Muscle of leg (tissue), 16 donors: ENCODE measurements at places on chromosomes 12 and 14. TPM values are rescaled to one million over a fixed set of nuclear protein-coding genes. Genes with fewer than 3 reads are reported as not detected.
A peak's percentile ranks its signal among the peaks of the same experiment; 100 is the strongest.

GRCh38 chr12:132393245-132393795, 63.9 kb upstream of the GALNT9 start:
- peaks cover 2% of the 10 kb centered on the region for H3K4me1 ChIP-seq
- no peak overlapping the region for H3K4me3 ChIP-seq
- H3K27me3 ChIP-seq, result peaks cover 56% of the 10 kb centered on the region
- DNase-seq, result no peak

DNA sequence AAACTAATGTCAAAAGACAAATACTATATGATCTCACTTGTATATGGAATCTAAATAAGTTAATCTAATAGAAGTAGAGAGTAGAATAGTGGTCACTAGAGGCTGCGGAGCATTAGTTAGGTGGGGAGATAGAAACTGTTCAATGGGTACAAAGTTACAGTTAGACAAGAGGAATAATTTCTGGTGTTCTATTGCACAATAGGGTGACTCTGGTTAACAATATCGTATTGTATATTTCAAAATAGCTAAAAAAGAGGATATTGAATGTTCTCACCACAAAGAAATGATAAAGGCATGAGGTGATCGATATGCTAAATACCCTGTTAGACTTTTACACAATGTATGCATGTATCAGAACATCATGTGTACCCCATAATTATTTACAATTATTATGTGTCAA, 42.9 kb downstream of the IGF1 start:
- no peak for DNase-seq
- no peak overlapping the region for H3K4me3 ChIP-seq
- no peaks in the 10 kb centered on the region for H3K36me3 ChIP-seq
- H3K27me3 ChIP-seq, result no peaks in the 10 kb centered on the region

GRCh38 chr12:123971770-123972456, 718 bp downstream of the CCDC92 start:
- peaks cover 9% of the 10 kb centered on the region for H3K4me1 ChIP-seq
- peak; percentile 45 for DNase-seq
- no peaks in the 10 kb centered on the region for H3K27me3 ChIP-seq
- H3K4me3 ChIP-seq, result peak overlapping the region; percentile 65
- H3K36me3 ChIP-seq, result peaks cover 10% of the 10 kb centered on the region

- no peak overlapping the region for H3K27ac ChIP-seq
- H3K4me3 ChIP-seq, result no peak overlapping the region
- H3K4me1 ChIP-seq, result no peaks in the 10 kb centered on the region
- H3K36me3 ChIP-seq, result no peaks in the 10 kb centered on the region
- H3K27me3 ChIP-seq, result peaks cover 4% of the 10 kb centered on the region
These were observed 13.3 kb upstream of the ANAPC5 start for GRCh38 chr12:121365416-121366062.

The ADAMTS20 gene
- polyA plus RNA-seq, result 0.04 TPM

The GZMB gene
- polyA plus RNA-seq, result 0.28 TPM

DNA sequence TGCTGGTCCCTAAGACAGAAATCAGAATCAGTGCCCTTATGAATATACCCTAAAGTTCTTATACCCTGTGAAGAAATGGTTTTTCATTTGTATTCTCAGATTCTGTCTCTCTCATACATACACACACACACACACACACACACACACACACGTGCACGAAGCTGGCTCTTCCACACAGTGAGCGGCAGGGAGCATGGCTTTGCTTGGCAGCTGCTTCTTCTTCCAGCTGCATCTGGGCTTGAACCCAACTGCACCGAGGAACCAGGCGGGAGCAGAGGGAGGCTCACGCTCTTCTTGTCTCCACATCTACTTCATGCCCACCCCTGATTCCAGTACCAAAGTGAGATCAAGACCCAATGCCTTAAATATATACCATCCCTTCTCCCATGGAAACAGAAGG, 19.4 kb downstream of the GRIN2B start:
- no peak overlapping the region for H3K4me3 ChIP-seq
- H3K36me3 ChIP-seq, result no peaks in the 10 kb centered on the region
- peak; percentile 65 for DNase-seq
- peaks cover 5% of the 10 kb centered on the region for H3K4me1 ChIP-seq
- H3K27ac ChIP-seq, result no peak overlapping the region

The HOXC12 gene
- polyA plus RNA-seq, result 0.09 TPM

GRCh38 chr14:37198907-37199306, 1.2 kb downstream of the MIPOL1 start:
- no peaks in the 10 kb centered on the region for H3K27me3 ChIP-seq
- DNase-seq, result no peak
- no peaks in the 10 kb centered on the region for H3K4me1 ChIP-seq
- H3K4me3 ChIP-seq, result no peak overlapping the region
